ENCODE measurements at places on chromosomes 2 and 18.

- DNase-seq = peak; percentile 40
Measured at GRCh38 chr2:98269274-98269673, 77.0 kb upstream of the CNGA3 start.

DNA sequence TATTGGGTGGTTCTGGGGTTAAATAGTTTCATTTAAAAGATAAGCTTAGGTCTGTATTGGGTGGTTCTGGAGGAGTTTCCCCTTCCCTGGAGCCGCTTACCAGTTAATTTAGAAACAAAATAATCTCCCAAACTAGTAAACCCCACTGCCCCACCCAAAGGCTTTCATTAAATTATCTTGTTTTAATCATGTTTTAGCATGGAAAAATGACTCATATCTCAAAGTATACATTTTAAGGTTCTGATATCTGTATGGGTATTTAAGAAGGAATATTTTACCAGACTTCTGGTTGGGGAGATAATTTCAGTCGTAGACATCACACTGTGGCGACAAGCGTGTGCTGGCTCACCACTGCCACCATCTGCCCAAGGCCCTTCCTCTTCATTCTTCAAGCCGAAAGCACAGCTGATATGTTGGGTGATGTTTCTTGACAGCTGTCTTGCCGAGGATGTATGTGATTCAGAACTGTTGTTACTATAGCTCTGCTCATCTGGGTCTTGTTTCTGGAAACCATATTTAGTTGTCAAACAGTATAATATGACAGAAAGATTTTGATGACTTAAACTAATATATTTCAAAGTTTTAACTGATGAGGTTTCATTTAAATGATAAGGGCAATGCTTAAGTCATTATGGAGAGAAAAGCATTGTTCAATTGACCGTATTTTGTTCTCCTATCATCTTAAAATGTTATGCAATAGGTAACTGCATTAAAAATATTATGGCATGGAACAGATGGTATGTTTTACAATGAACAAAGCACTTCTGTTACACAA lies 5.1 kb downstream of the FIGLA start:
- DNase-seq = peak; percentile 81

DNA sequence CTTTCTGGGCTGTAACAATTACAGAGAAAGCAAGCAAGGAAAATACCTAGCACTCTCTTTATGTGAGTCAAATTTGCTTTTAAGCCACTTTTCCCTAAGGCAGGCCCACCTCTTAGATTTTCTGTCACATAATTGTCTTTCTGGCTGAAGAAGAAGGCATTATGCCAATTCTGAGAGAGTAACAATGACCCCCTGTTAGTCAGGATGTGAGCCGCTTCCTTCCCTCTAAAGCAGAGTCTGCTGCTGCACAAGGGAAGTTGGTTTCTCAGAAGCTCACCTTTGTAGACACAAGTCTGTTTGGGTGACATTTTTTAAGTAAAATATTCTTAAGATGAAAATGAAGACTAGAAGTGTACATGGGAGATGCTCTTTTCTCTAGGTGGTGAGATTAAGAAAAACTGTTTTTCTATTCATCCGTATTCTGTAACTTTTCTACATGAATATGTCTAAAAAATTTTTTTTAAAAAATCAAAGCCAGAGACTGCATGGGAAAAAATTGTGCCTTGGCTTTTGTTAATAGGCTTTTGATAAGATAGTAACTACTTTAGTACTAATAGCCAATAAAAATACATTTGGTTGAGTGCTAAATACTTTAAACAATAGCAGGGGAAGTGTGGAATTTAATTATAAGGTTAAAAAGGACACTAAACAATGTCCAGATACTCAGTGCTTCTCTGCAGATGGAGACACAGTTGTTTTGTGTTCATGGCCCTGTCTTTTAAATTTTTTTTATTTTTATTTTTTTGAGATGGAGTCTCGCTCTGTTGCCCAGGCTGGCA lies 33.4 kb upstream of the VPS54 start:
- no peak for DNase-seq

DNA sequence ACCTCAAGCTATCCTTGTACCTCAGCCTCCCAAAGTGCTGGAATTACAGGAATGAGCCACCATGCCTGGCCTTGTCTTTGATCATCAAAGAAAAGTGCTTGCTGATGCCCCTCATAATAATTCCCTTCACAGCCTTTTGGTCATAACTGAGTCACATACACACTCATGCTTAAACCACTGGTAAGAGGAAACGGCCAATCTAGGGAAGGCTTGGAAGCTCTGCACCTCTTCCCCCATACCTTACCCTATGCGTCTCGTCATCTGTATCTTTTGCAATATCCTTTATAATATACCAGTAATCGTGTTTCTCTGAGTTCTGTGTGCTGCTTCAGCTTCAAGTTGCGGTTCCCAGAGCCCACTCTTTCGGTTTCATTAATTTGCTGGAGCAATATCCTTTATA lies 4.8 kb upstream of the RNF138 start:
- DNase-seq = no peak

GRCh38 chr2:112792419-112792818 lies 8.1 kb upstream of the IL1A start:
- DNase-seq = no peak

DNA sequence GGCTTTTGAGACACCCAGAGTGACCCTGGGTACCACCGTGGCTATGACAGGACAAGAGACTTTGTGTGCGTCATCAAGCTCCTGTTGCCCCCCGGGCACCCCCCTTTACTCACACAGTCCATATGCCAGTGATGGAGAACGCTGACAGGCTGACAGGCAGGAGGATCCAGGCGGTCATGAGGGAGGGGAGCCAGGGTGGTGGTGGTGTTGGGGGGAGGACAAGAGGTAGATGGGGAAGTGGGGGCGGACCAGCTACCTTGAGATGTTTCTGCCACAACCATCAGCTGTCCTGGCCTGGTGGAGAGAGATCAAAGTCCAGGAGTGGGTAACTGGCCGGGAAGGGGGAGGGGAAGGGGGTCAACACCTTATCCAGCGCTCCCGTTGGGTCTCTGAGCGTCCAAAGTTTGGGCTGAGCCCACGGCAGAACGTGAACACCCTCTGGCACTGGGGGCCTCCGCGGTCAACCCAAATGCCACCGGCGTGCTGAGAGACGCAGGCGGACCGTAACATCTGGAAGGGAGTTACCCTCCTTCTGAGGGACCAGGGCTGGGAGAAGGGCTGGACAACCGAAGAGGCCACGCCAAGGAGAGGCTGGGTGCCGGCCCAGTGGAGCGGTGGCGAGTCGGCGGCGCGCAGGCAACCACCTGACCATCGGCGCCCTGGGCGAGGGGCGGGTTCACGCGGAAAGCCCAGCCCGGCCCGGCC lies 575 bp downstream of the TMEM150A start:
- peak; percentile 35 for DNase-seq

- DNase-seq = peak; percentile 44
Measured at GRCh38 chr18:63848159-63848558, 39.3 kb upstream of the SERPINB2 start.

GRCh38 chr2:119849838-119850565 lies 90.3 kb downstream of the PTPN4 start:
- DNase-seq = no peak

- no peak for DNase-seq
Measured at GRCh38 chr2:234271338-234271737, 220.8 kb downstream of the SPP2 start.

DNA sequence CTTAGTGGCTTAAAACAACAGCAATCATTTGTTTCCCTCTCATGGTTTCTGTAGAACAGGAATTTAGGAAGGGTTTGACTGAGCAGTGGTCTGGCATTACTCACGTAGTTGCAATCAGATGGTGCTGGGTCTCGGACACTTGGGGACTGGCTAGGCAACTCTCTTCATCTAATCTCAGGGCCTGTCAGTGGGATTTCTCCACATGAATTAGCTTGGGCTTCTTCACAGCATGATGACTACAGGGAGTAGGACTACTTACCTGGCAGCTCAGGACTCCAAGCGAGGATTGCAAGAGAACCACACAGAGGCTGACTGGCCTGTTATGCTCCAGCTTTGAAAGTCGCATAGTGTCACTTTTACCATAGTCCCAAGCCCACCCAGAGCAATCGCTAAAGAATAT lies 125.1 kb downstream of the TTC27 start:
- no peak for DNase-seq

GRCh38 chr2:169354244-169354643 lies 8.1 kb downstream of the LRP2 start:
- DNase-seq = no peak

DNA sequence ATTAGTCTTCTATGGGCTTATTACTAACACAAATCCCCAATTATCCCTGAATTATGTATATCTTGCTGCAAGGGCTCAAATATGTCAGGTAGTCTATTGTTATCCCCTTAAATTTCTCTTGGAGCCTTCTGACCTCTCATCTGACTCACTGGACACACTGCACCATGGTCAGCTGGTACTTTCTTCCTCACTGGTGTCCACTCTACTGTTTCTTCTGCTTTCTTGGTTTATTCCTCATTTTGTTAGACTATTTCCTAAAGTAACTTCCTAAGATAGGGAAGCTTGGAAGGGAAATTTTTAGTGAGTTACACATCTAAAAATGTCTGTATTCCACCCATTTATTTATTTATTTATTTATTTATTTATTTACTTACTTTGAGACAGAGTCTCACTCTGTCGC lies 26.5 kb downstream of the WDR35 start:
- no peak for DNase-seq
